ENCODE measurements at places on chromosomes 2 and 18. TPM values are rescaled to one million over a fixed set of nuclear protein-coding genes. Genes with fewer than 3 reads are reported as not detected.

The NT5DC4 gene
- total RNA-seq = 0.53 TPM

The RAB6C gene
- not detected for total RNA-seq

The ALKAL2 gene
- total RNA-seq = 6.7 TPM

The WNT6 gene
- total RNA-seq = 0.44 TPM

The TLX2 gene
- total RNA-seq = not detected

The ACVR1C gene
- 1.7 TPM for total RNA-seq

The G6PC2 gene
- total RNA-seq = not detected

The PROKR1 gene
- total RNA-seq = not detected

The PLEK gene
- total RNA-seq = 42.1 TPM

The FHOD3 gene
- 2.5 TPM for total RNA-seq

The TUBA4A gene
- total RNA-seq = 35.0 TPM

The ZNF521 gene
- total RNA-seq = 12.7 TPM

The GNAL gene
- 5.6 TPM for total RNA-seq

The CDH2 gene
- 0.68 TPM for total RNA-seq

The CCDC74B gene
- 7.2 TPM for total RNA-seq

The CAPN14 gene
- 0.15 TPM for total RNA-seq
